ENCODE measurements at places on chromosomes 3 and 15. TPM values are rescaled to one million over a fixed set of nuclear protein-coding genes. Genes with fewer than 3 reads are reported as not detected.
A peak's percentile ranks its signal among the peaks of the same experiment; 100 is the strongest.

GRCh38 chr3:50385754-50386153 is 26.4 kb upstream of the TMEM115 start:
- peaks cover 6% of the 10 kb centered on the region for H3K27me3 ChIP-seq
- no peak overlapping the region for H3K27ac ChIP-seq
- no peak for DNase-seq

DNA sequence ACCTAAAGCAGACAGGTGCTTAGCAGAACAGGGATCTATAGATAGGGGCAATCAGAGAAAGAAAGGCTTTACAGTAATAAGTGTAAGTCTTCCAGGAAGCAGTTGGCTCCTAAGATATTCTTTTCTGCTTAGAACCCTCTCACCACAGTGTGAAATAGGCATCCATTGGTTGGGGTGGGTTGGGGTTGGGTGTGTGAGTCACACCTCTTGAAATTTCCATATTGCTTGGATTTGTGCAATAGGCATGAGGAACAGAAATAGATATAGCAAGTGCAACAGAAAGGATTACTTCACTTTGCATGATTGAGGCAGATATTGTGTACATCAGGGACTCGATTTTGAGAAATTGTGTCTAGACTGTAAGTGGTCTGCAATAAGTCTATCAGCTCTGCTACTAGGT is 200.1 kb upstream of the GAP43 start:
- no peak overlapping the region for H3K4me3 ChIP-seq
- no peaks in the 10 kb centered on the region for H3K36me3 ChIP-seq
- H3K27ac ChIP-seq, result no peak overlapping the region

The ZNF106 gene
- 37.2 TPM for total RNA-seq

DNA sequence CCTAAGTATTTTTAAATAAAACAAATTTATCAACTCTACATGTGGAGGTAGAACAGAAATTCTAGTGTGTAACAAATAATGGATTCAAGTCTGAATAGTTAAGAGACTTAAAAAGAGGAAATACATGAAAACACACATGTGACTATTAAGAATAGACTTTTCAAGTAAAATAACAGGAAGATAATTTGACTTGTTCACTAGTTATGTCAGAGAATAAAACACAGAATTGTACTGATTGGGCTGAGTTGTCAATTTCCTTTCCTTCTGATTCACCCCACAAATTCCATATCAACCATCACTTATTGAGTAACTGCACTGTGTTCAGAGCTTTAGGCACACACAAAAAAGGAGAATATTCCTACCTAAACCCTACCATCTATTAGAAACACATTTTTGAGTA is 557.2 kb downstream of the TUSC7 start:
- no peak for DNase-seq
- peaks cover 2% of the 10 kb centered on the region for H3K27me3 ChIP-seq
- no peak overlapping the region for H3K27ac ChIP-seq
- H3K36me3 ChIP-seq, result no peaks in the 10 kb centered on the region
- no peak overlapping the region for H3K4me3 ChIP-seq

GRCh38 chr15:70098153-70098460 is 390 bp upstream of the TLE3 start:
- peak overlapping the region; percentile 99 for H3K4me3 ChIP-seq
- no peaks in the 10 kb centered on the region for H3K36me3 ChIP-seq
- peak overlapping the region; percentile 98 for H3K27ac ChIP-seq

The PCLAF gene
- total RNA-seq, result 4.7 TPM

The ATP13A5 gene
- total RNA-seq, result not detected

The DNAH12 gene
- 0.22 TPM for total RNA-seq

- H3K27ac ChIP-seq, result no peak overlapping the region
- DNase-seq, result no peak
- H3K4me1 ChIP-seq, result peaks cover 17% of the 10 kb centered on the region
- H3K36me3 ChIP-seq, result no peaks in the 10 kb centered on the region
- H3K4me3 ChIP-seq, result no peak overlapping the region
- H3K27me3 ChIP-seq, result peaks cover 6% of the 10 kb centered on the region
These were observed 3.6 kb downstream of the GADL1 start for GRCh38 chr3:30890907-30891306.

- peaks cover 4% of the 10 kb centered on the region for H3K36me3 ChIP-seq
- DNase-seq, result no peak
- peaks cover 62% of the 10 kb centered on the region for H3K4me1 ChIP-seq
- peak overlapping the region; percentile 75 for H3K27ac ChIP-seq
- peaks cover 12% of the 10 kb centered on the region for H3K27me3 ChIP-seq
- H3K4me3 ChIP-seq, result peak overlapping the region; percentile 15
These were observed 83.0 kb downstream of the VGLL4 start for GRCh38 chr3:11560746-11561145.

The PRR20G gene
- total RNA-seq, result not detected

GRCh38 chr3:129722527-129722926 is 116.1 kb upstream of the PLXND1 start:
- H3K4me3 ChIP-seq, result no peak overlapping the region
- H3K27me3 ChIP-seq, result no peaks in the 10 kb centered on the region
- no peak overlapping the region for H3K27ac ChIP-seq
- no peak for DNase-seq

The PARP15 gene
- 0.29 TPM for total RNA-seq

GRCh38 chr15:75163150-75163564 is 38.5 kb upstream of the C15orf39 start:
- H3K27me3 ChIP-seq, result peaks cover 2% of the 10 kb centered on the region
- no peaks in the 10 kb centered on the region for H3K4me1 ChIP-seq
- no peak overlapping the region for H3K27ac ChIP-seq
- no peak overlapping the region for H3K4me3 ChIP-seq

The PIERCE2 gene
- 1.9 TPM for total RNA-seq

- H3K4me3 ChIP-seq, result no peak overlapping the region
- H3K27me3 ChIP-seq, result no peaks in the 10 kb centered on the region
- H3K27ac ChIP-seq, result no peak overlapping the region
- peaks cover 13% of the 10 kb centered on the region for H3K36me3 ChIP-seq
These were observed 44.2 kb upstream of the ACP3 start for GRCh38 chr3:132273036-132273435.

- peaks cover 11% of the 10 kb centered on the region for H3K27me3 ChIP-seq
- no peak overlapping the region for H3K4me3 ChIP-seq
- no peak overlapping the region for H3K27ac ChIP-seq
- H3K36me3 ChIP-seq, result no peaks in the 10 kb centered on the region
- H3K4me1 ChIP-seq, result peaks cover 52% of the 10 kb centered on the region
- no peak for DNase-seq
These were observed 74.9 kb downstream of the IGF1R start for GRCh38 chr15:98723195-98723594.
